Skin of body (tissue), 3 donors: ENCODE measurements at places on chromosomes 4 and X. TPM values are rescaled to one million over a fixed set of nuclear protein-coding genes. Genes with fewer than 3 reads are reported as not detected.

DNA sequence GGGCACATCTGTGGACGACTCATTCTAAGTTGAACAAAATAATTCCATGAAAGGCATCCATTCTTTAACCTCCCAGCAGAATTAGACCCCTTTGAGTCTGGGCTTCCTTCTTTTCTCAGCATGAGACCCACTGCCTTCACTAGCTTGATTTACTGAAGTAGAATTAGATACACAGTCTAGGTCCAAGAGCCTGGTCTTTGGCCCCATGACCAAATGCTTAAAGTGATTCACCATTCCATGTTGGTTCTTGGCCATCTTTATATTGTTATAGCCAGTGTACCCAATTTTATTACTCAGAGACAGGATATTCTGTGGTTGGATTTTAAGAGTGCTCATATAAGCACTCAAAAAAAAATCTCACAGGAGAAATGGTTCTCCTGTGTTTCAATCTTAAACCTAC, 155.3 kb upstream of the GPC4 start:
- DNase-seq: no peak

DNA sequence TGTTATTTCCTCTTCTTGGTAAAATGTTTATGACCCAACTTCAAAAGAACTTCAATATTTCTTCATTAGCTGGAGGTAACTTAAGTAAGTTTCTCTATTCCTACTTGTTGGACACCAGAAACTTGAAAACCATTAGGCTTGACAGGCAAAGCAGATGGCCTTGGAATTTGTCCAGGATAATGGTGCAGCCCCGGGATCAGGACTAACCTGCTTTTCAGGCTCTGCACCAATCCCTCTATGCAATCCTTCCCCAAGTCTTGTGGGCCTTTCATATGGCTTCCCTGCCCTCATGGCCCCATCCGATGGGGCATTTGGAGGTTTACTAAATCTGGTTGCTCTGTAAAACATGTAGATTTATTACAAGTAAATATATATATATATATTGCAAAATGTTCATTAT, 68.5 kb downstream of the SPINK2 start:
- no peak for DNase-seq

GRCh38 chr4:4930677-4931076, 71.2 kb downstream of the MSX1 start:
- peak; percentile 47 for DNase-seq

PLAC1 gene
- total RNA-seq: 0.39 TPM

MAGEA9B gene
- not detected for total RNA-seq

CSAG3 gene
- not detected for total RNA-seq

CT45A2 gene
- not detected for total RNA-seq
